ENCODE measurements at places on chromosomes 16 and 17. TPM values are rescaled to one million over a fixed set of nuclear protein-coding genes. Genes with fewer than 3 reads are reported as not detected.

GRCh38 chr16:66910175-66910940 is 8.3 kb downstream of the CDH16 start:
- peak; percentile 6 for ATAC-seq

Gene CTRB2
- total RNA-seq = 0.22 TPM

GRCh38 chr17:76014100-76014924 is 12.8 kb downstream of the EVPL start:
- ATAC-seq = peak; percentile 100

DNA sequence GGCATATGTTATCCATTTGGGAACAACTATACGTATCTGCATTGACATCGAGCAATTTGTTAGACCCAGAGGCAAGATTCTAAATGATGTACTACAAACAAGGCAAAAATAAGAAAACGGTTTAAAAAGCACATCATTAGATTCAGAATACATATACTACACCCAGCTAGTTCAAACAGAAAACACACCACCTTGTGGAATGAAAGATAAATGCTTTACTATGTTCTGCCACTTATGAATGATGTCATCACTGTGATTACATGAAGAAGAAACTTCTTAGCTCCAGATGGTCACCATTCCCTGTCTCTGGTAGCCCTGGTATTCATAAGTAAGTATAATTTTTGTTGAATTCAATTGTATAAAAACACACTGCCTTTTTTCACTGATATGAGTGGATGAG is 7.8 kb downstream of the NACA2 start:
- no peak for ATAC-seq

Gene CCL13
- not detected for total RNA-seq

DNA sequence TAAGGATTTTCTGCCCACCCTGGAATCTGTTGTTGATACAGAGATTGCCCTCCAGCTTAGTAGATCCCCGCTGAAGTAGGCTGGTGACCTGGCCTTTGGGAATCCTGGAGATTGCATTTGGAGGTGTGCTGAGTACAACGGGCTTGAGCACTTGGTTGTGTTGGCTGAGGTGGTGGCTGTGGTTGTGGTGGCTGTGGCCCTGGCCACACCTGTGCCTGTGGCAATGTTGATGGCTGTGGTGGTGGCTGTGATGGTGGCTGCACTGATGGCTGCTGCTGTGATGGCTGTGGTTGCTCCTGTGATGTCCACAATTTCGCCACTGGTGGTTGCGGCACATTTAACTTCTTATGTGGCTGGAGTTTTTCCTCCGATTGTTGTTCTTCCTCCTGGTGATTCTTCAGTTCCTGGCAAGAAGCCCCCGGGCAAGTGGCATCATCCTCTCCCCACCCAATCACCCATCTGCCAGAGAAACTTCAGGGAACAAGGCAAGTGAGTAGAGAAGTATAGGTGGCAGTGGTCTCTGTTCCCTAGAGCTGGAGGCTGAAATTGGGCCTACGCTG is 4.2 kb downstream of the CCDC200 start:
- no peak for ATAC-seq

DNA sequence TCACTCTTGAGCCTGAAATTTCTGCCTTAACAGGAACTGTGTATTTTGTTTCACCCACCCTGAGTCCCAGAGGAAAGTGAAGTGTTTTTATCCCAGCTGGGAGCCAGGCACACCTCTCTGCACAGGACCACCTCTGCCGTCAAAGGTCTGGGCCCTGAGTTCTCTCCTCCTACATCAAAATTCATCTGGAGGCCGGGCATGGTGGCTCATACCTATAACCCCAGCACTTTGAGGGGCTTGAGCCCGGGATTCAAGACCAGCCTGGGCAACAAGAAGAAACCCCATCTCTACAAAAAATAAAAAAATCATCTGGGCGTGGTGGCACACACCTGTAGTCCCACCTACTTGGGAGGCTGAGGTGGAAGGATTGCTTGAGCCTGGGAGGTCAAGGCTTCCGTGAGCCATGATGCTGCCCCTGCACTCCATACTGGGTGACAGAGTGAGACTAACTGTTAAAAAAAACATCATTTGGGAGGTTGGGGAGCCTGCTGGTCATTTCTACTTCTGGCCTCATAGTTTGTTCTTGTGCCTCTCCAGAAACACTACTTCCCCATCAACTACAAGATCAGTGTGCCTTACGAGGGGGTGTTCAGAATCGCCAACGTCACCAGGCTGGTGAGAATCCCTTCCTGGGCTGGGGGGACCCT is 9.8 kb downstream of the IL34 start:
- ATAC-seq = no peak

- peak; percentile 99 for ATAC-seq
These were observed 22.9 kb upstream of the CDH13 start for GRCh38 chr16:82603784-82604411.

Gene HOXB13
- total RNA-seq = 0.05 TPM

DNA sequence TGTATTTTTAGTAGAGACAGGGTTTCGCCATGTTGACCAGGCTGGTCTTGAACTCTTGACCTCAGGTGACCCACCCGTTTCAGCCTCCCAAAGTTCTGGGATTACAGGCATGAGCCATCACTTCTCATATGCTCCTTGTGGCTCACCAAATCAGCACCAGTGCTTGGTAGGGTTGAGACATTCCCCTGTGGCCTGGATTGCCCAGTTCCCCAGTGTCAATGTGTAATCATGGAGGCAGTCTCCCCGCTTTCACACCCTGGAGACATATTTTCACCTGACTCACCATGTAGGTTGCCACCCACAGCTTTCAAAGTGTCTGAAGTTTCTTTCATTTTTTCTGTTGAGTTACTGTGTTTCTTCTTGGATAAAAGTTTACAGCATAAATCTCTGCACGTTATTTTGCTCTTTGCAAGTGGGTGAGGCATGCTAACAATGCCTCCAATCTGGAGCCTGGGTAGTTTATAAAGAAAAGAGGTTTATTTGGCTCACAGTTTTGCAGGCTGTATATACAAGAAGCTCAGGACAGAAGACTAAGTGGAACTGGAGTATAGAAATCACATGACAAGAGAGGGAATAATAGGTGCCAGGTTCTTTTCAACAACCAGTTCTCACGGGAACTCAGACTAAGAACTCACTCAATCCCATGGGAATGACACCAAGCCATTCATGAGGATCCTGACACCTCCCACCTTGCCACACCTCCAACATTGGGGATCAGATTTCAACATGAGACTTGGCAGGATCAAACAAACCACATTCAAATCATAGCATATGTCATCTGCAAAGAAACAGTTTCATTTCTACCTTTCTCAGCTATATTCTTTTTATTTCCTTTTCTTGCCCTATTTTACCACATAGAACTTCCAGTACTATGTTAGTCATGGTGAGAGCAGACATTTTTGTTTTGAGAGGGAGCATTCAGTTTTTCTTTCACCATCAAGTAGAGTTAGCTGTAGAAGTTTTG is 113.2 kb downstream of the PHKB start:
- ATAC-seq = peak; percentile 61

- peak; percentile 91 for ATAC-seq
These were observed 11.5 kb downstream of the CCL16 start for GRCh38 chr17:35969558-35970380.

DNA sequence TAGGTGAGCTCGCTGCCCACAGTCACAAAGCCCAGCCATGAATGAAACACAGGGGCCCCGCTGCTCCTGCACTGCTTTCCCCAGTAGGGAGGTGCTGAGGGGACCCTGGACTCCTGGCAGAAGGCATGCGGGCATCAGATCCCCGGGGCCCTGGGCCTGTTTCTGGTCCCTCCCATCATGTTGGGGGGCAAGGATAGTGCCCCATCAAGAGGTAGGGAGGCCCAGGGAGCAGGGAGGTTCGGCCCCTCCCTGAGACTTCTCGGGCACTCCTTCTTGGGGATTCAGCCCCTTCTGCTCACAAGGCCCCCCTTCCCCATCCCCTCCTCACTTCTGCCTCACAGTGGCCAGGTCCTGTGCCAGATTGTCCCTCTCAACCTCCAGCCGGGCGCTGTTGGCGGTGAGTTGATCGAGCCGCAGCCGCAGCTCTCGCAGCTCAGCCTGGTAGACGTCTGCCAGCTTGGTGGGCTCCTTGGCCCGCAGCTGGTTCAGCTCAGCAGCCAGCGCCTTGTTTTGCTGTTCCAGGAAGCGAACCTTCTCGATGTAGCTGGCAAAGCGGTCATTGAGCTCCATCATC is 515 bp downstream of the GFAP start:
- no peak for ATAC-seq

DNA sequence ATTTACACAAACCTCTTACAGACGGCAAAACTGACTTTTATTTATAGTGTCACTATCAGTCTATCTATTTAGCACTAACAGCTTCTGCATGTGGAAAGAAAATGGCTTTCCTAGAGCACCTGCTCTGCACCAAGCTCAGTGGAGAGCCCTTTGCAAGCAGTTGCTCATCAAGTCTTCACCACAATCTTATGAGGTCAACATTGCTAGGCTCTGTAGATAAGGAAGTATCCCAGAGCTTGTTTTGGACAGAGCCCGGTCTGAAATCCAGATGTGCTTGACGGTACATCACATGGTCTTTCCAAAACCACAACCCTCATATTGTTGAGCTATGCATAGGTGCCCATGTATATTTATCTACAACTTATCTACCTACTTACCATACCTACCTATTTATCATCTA is 572.7 kb upstream of the CDH5 start:
- no peak for ATAC-seq

Gene MILR1
- total RNA-seq = 1.9 TPM

Gene UNC13D
- total RNA-seq = 9.1 TPM

Gene NEUROD2
- 0.05 TPM for total RNA-seq

DNA sequence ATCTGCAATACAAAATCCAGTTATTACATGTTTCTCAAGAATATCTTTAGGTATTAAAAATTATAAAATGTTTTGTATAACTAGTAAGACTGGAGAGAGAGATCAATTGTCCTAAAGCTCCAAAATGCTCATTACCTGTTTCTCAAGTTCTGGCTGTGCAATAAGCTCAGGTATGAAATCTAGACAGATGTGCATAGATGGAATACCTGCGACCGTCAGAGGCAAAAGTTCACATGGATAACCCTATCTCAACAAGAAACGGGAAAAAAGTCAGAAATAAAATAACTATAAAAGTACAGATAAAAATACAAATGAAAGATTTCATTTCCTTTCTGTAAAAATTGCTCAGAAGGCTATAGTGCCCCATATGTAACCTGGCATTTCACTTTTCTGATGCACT is 5.8 kb upstream of the BRIP1 start:
- no peak for ATAC-seq

- no peak for ATAC-seq
These were observed 22.6 kb downstream of the NACA2 start for GRCh38 chr17:61568219-61569072.
